ENCODE measurements at places on chromosomes 6 and 20.

- peak; percentile 80 for DNase-seq
Measured at GRCh38 chr6:37791156-37791919, 28.2 kb upstream of the ZFAND3 start.

GRCh38 chr20:32989507-32990283 is 14.5 kb downstream of the SUN5 start:
- no peak for DNase-seq

- DNase-seq, result no peak
Measured at GRCh38 chr6:145189836-145190235, 545.5 kb downstream of the EPM2A start.

GRCh38 chr20:53617791-53618489 is 24.3 kb upstream of the ZNF217 start:
- no peak for DNase-seq

- DNase-seq, result no peak
Measured at GRCh38 chr6:146902846-146903245, 301.4 kb upstream of the STXBP5 start.

DNA sequence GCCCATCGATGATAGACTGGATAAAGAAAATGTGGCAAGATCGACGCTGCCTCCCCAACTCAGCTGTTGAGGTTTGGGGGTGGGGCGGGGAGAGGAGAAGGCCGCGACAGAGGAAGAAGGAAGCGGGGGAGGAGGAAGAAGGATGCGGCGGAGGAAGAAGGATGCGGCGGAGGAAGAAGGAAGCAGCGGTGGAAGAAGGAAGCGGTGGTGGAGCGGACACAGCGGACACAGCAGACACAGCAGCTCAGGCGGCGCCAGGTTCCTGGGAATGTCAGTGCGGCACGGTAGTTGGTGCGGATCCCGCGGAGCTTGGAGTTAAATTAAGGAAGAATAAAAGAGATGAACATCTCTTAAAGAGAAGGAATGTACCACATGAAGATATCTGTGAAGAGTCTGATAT is 163.9 kb upstream of the NT5E start:
- no peak for DNase-seq

DNA sequence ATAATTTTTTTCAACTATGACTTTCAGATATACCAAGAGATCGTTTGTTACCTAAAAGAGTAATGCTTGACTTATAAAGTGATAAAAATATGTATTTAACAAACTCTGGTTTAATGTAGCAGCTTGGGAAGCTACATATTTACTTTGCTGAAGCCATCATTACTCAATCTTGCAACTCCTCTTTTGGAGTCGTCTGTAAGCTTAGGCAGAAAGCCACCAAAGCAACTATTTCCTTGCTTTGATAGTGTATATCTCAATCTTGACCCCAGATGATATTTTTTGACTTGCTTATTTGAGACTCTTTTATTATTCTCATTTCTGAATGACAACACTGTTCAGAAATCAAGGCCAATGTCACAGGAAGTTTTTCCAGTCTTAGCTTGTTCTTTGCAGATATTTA is 183.0 kb downstream of the SAMD5 start:
- no peak for DNase-seq

- DNase-seq, result no peak
Measured at GRCh38 chr6:1377526-1377925, 11.8 kb upstream of the FOXF2 start.

DNA sequence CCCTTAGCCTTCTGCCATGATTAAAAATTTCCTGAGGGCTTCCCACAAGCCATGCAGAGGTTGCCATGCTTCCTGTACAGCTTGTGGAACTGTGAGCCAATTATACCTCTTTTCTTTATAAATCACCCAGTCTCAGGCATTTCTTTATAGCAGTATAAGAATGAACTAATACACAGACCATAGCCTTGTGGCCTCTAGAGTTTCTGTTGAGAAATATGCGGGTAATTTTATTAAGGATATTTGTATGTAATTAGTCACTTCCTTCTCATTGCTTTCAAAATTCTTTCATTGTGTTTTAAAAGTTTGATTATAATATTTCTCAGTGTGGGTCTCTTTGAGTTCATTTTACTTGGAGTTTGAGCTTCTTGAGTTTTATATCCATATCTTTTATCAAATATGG is 484.9 kb downstream of the COL12A1 start:
- DNase-seq, result no peak

DNA sequence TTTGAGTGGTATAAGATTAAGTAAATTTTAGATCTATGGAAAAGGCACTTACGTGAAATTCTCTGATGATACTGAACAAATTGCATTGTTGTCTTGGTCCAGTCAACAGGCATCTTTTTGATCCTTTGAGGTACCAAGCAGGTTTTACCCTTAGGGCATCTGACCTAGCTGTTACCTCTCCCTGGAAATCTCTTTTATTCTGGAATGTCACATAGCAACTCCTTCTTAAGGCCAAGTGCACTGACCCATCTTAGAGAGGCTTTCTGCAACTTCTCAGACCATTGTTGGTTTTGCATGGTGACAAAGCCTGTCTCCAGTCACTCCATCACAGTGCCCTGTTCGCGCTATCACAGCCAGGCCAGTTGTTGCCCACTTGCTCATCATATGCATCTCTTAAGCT is 42.0 kb downstream of the TPD52L1 start:
- DNase-seq, result no peak

DNA sequence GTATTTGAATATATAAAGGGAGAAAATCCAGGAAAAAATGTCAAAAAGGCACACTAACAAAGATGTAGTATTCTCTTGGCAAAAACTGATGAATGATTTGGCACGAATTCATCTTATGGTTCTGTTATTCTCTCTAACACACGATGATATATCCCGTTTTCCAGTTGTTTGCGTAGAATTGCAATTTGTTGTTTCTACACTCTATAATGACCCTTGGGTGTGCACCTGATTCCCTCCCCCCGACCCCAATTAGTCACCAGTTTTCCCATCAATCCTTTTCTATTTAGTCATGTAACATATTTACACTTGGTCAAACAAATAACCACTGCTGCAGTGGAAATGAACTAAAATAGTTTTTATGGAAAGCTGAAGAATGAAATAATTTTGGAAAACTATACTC is 1.5 kb upstream of the ARID1B start:
- DNase-seq, result no peak

Data from stimulated activated CD4-positive, alpha-beta T cell treated with anti-CD3 and anti-CD28 coated beads, Interleukin-1b, Interleukin-23, amount 100 ng/mL, for 4 hours (primary cell).